B cell (primary cell): ENCODE measurements at places on chromosomes 7 and 10. TPM values are rescaled to one million over a fixed set of nuclear protein-coding genes. Genes with fewer than 3 reads are reported as not detected.

AHR gene
- total RNA-seq = 11.2 and 13.8 TPM in 2 replicates

FANK1 gene
- total RNA-seq = 0.75 TPM in 1 of 2 replicates, not detected in the other

SOSTDC1 gene
- total RNA-seq = not detected in 2 replicates

BAMBI gene
- 0.22 and 0.84 TPM in 2 replicates for total RNA-seq

SPDYE9 gene
- total RNA-seq = not detected in 2 replicates

PALS2 gene
- 47.8 and 54.2 TPM in 2 replicates for total RNA-seq

CYP17A1 gene
- not detected in 2 replicates for total RNA-seq

AKAP9 gene
- 101 and 106 TPM in 2 replicates for total RNA-seq
